ENCODE measurements at places on chromosomes 2 and 18. TPM values are rescaled to one million over a fixed set of nuclear protein-coding genes. Genes with fewer than 3 reads are reported as not detected.

GRCh38 chr2:69939722-69940121, 21.7 kb downstream of the ASPRV1 start:
- no peak for DNase-seq

- no peak for DNase-seq
Observed at GRCh38 chr2:43218155-43218701, 8.2 kb downstream of the ZFP36L2 start.

GRCh38 chr2:86337244-86337835, at the start of gene REEP1:
REEP1 (minus strand) TSS chr2:86337626; CDS start chr2:86337510, 116 bp downstream.
- DNase-seq, result no peak

DNA sequence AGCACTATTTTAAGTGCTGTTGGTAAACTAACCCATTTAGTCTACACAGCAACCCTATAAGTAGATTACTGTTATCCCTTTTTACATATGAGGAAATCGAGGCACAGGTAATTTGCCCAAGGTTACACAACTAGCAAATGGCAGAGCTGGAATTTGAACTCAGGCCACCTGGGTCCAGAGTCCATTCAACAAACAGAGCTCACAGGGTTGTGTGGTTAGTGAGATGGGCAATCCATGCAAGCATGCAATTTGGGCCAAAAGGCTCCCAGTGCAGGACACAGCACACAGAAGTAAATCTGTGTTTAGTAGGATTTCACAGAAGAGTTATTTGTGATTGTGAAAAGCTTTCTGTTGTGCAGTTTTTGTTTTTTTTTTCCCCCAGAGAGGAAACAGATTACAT, 187.8 kb upstream of the MSH6 start:
- DNase-seq, result no peak

DNA sequence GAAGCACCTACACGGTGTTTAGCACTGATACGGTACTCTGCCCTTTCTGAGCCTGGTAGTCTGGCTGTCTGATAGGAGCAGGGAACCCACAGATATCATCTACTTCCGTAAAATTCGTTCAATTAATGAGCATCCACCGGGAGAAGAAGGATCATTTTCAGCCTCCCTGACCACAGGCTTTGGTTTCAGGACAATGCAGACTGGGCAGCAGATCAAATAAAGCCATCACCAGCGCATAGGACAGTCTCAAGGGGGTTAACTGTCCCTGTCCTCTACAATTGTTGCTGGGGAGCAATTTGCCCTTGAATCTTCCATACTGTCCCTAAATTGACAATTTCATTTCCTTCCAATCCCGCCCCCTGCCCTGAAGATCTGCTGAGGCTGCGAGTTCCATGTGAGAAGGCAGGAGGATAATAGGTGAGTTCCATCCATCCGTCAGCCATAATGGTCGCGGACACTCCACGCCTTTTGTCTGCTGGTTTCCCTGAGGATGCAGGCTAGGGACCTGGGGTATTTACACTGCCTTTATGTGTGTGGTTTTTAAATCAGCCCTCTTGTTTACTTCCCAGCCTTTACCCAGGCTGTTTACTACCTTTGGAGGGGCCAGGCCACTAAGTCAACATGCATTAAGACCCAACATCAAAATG, 110.0 kb downstream of the MYCN start:
- DNase-seq, result no peak

DNA sequence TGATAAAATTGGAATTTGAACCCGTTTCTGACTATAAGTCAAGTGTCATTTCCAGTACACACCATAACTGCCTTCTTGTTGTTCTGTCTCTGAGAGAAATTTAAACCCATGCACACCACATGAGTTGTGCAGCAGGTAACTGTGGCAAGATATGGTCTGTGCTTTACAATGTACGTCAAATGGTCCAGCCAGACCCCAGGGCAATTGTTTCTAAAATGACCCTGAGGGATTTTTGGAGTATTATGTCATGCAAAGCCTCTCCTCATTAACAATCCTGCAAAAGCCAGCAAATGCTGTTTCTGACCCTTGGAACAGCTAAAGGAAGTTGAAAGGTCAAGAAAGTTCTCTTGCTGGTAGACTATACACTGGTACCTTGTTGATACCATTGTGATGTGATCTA, 47.7 kb upstream of the WIPF1 start:
- DNase-seq, result no peak

DNA sequence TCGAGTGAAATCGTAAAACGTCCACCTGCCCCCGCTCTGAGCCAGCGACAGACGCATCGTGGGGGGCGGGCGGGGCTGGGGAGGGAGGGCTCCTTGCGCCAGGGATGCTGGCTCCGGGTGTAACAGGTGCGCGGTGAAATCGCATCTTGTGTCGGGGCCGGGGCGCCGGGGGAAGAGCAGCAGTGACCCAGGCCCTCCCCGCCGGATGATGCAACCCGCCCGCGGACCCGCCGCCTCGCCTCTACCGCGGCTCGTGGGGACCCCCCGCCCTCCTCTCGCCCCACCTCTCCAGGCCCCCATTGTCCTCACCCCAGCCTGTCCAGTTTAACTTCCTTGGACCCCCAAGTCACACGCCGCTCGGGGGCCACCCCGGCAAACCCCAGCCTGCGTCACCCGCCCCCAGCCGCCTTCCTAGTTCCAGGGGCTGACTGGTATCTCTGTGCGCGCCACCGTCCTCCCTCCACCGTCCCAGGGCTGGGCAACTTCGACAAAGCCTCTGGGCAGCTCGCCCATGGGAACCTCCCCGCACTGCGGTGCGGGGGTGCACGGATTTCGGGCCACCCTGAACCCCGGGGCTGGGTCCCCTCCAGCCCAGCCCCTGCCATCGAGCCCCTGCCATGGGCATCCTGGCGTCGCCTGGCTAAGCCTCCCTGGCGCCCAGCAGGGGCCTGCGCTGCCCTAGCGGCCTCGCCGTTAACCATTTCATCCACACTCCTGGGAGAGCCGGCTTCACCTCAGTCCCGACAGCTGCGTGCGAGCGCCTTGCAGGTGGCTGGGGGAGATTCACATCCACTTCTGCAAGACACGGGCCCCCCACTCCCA, 799 bp upstream of the KIF1A start:
- DNase-seq, result no peak

- DNase-seq, result peak; percentile 21
Observed at GRCh38 chr18:3062798-3063680, 50.1 kb upstream of the LPIN2 start.

GRCh38 chr2:96907115-96908041, 37.5 kb upstream of the SEMA4C start:
- DNase-seq, result no peak

The MROH2A gene
- 0.50 TPM for total RNA-seq

The PLA2R1 gene
- total RNA-seq, result 10.8 TPM

DNA sequence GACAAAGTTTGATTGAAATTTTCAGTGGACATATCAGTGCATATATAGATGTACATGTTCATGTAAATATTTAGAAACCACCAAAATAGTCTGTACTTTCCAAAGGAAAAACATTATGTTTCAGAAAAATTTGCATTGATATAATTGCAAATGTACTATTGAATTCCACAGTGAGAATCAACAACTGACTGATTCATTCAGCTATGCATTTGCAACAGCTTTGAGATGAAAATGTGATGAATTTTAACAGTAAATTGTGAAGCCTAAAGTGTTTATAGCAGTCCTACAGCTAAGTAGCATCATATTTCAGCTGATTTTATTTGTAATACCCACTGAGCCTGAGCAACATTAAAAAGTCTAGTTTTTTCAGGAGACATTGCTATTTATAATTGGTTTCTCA, 1647.4 kb upstream of the DDX18 start:
- no peak for DNase-seq

GRCh38 chr2:234971496-234971895, 19.7 kb downstream of the SH3BP4 start:
- no peak for DNase-seq

The ITPRIPL1 gene
- 1.3 TPM for total RNA-seq

- no peak for DNase-seq
Observed at GRCh38 chr2:51597086-51597485, 565.2 kb upstream of the NRXN1 start.

The NAT8 gene
- total RNA-seq, result not detected

The CCDC74B gene
- 2.7 TPM for total RNA-seq

DNA sequence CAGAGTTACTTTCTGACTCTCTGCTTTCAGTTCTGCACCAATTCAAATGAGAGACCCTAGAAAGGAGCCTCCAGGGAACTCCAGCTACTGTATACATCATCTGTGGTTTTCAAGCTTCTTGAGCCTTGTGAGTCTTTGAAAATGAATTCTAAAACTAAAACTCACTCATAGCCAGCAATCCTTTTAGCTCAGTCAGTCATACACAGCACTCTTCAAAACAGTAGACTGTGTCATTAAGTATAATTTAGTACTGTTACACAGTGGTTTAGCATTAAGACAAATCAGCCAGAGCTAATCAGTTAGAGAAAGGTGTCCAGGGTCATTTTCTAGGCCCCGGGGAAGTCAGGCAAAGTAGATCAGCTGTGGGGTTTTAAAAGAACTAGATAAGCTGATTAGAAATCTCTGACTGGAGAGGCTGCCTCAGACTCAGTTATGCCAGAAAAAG, 322.1 kb upstream of the THUMPD2 start:
- DNase-seq, result no peak

GRCh38 chr2:178827739-178828485, 20.7 kb upstream of the TTN start:
- DNase-seq, result no peak

The LAMA1 gene
- 104 TPM for total RNA-seq

The APLF gene
- 4.8 TPM for total RNA-seq

GRCh38 chr2:105143467-105144151, 97.9 kb upstream of the GPR45 start:
- DNase-seq, result peak; percentile 65

The KCNS3 gene
- total RNA-seq, result 0.94 TPM

DNA sequence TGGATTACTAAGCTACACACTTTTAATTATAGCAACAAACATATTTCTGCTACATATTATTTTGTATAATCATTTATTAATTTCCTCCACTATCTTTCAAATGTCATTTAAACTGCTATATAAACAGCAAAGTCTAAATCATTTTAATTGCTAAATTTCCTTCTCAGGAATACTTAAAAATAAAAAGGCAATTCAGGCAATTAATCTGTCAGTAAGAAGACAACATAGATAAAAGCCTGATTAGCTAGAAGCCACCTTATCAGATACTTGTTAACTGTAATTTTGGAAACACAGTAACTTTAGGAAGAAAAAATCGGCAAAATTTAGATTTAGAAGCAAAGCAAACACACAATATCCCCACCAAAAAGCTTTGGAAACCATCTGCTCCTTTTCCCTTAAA, 188.2 kb upstream of the ZNF804A start:
- no peak for DNase-seq

DNA sequence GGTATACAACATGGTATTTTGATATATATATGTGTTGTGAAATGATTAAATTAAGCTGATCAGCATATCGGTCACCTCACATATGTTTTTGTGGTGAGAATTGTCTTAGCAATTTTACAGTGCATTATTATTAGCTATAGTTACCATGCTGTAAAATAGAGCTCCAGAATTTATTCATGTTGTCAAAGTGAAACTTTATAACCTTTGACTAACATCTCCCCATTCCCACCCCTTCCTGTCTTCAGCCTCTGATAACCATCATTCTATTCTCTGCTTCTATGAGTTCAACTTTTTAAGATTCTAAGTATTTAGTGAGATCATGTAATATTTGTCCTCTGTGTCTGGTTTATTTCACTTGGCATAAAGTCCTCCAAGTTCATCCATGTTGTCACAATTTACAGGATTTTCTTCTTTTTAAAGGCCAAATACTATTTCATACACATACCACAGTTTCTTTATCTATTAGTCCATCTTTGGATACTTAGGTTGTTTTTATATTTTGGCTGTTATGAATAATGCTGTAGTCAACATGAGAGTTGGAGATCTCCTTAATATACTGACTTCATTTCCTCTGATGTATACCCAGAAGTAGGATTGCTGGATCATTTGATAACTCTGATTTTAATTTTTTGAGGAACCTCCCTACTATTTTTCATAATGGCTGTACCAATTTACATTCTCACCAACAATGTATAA, 30.3 kb downstream of the NCOA1 start:
- DNase-seq, result no peak

The RGPD4 gene
- total RNA-seq, result not detected

The PPP1R1C gene
- total RNA-seq, result 1.9 TPM

- DNase-seq, result no peak
Observed at GRCh38 chr18:3466872-3467271, 16.9 kb downstream of the TGIF1 start.

DNA sequence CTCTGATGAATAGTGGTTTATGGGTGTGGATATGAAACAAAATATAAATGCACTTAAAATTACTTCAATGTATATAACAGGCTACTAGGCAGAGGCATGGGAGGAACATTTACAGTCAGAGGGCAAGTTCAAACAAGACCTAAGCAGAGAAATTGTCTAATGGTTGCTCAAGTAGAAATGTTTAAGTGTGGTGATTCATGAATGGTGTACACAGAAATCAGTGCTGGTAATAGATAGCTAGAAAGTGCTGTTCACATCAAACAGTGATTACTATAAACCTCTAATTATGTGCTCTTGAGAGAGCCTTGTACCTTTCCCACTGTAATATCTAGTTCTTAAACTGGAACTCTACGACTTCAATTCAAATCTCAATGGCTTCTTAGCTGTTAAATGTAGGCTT, 485.1 kb downstream of the NRXN1 start:
- DNase-seq, result peak; percentile 86

DNA sequence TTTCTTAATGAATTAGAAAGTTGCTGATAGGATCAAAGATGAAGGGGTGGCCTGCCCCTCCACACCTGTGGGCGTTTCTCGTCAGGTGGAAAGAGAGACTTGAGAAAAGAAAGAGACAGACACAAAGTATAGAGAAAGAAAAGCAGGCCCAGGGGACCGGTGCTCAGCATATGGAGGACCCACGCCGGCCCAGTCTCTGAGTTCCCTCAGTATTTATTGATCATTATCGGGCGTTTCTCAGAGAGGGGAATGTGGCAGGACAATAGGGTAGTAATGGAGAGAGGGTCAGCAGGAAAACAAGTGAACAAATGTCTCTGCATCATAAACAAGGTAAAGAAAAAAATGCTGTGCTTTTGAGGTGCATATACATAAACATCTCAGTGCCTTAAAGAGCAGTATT, 144.3 kb downstream of the CCDC102B start:
- no peak for DNase-seq

DNA sequence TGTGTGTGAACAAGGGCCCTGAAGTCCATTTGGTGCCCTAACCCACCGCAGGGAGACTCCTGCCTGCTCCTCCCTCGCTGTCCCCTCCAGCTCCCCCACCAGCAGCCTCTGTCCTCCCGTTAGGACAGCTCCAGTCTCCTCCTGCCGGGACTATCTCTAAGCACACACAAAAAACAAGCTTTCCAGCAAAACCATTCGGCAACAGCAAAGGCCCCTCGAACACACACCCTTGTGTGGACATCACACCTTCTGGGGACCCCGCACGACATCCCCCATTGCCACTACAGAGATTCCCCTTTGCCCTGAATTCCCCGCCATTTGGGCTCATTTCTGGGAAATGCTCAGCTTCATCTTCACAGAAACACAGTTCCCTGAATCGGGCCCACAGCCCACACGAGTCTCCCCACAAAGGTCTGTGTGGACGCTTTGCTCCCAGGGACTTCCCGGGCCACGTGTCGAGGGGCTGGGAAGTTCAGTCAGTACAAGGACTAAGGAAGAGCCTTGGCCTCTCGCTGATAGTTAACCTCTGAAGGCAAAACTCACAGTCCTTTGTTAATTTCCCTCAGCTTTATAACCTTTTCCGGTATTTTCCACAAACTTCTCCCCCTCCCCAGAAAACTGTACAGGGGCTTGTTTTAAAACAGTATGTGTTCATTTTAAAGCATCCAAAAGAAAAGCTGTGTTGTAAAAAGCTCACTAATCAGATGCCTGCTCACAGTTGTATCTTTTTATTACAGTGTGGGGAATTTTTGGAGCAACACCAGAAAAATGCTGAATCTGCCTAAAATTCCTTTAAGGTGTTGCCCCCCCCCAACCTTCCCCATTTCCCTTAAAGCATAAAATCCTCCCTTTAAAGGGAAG, 25.9 kb downstream of the SMAD7 start:
- DNase-seq, result no peak

The FANCL gene
- total RNA-seq, result 18.6 TPM

The TCF7L1 gene
- 6.3 TPM for total RNA-seq

The CFAP53 gene
- 0.67 TPM for total RNA-seq
